ENCODE measurements at places on chromosomes 13 and 19.

- no peak for DNase-seq
Observed at GRCh38 chr19:49165111-49165750, 7.6 kb downstream of the TRPM4 start.

- DNase-seq, result no peak
Observed at GRCh38 chr19:40633207-40633606, 32.0 kb downstream of the LTBP4 start.

DNA sequence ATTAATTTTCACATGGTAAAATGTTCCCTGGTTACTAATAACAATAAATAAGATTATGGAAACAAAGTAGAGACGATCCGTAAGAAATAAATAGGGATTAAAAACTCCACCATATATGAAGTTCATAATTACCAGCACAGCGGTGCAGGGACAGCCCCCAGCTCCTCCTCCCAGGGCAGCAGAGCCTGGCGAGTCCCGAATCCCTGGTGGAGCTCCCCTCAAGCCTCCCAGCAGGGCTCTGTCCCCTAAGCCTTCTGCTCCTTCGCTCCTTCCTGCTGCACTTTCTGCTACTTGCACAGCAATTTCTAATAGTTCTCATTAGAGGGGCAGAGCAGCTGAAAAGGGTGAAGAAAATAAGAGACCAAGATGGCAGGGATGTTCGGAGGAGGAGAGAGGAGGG is 43.6 kb downstream of the RASA3 start:
- DNase-seq, result no peak

GRCh38 chr19:28615966-28616365 is 597.0 kb downstream of the UQCRFS1 start:
- no peak for DNase-seq

- DNase-seq, result no peak
Observed at GRCh38 chr13:29563941-29564340, 31.5 kb downstream of the SLC7A1 start.

DNA sequence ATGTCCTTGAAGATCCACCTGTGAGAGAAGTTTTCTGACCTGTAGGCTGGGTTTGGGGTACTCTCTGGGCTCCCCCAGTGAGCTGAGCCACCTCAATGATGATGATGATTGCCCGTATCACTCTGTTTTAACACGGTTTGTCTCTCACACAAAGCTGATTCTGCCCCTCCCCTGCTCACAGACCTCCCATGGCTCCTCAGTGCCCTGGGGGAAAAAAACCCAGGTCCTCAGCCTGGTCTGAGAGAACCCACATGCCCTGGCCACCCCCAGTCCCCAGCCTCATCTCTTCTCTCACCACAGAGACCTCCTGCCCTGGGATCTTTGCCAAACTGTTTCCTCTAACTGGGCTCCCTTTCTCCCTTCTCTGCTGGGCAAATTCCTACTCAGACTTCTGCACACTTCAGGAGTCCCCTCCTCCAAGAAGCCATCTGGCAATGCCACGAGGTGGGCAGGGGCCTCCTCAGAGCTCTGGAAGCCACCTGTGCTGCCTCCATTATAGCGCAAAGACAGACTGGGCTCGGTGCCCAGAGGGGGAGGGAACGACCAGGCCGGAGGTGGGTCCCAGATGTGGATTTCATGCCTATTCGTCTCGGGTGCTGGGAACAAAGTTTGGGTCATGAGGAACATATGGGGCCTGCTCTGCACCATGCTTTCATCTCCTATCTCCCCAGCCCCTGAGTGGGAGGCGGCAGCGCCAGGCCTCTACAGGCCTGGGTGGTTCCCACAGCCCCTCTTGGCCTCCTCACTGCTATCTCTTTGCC is 8.5 kb upstream of the CA11 start:
- no peak for DNase-seq

DNA sequence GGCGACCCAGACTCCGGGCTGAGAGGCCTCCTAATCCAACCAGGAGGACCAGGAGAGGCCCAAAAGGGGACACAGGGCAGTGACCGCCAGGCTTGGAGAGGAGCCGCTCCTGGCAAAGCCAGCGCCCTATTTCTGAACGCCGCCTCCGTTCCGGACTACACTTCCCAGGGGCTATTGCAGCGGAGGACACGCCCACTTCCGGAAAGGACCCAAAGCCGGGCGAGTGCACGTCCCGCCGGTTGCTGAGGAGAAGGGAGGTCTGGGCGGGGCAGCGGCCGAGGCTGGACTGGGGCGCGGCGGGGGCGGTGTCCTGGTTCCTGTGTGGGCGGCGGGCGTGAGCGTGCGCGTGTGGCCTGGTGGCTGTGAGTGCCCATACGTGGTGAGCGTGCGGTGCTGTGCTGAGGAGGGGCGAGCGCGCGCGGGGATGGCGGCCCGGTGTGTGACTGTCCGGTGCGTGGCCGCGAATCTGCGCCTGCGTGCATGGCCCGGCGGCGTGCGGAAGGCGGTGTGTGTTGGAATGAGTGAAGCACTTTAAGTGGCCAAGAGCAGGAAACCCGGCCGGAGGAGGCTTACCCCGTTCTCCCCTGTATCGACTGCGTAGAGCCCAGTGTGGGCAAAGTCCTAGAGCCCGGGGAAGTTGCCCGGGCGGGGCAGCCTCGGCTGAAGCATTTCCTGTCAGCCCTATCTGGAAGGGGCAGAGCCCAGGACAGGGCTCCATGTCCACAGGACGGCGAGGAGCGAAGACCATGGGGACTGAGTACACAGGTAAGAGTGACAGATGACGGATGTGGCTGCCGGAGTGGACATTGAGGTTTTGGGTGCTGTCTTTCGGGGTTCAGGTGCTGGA is at the start of gene ZNF470:
ZNF470 (plus strand) TSS at position 195 of the 847 bp plus-strand sequence. CDS start 2,844 bp downstream, outside the sequence.
- peak; percentile 91 for DNase-seq

DNA sequence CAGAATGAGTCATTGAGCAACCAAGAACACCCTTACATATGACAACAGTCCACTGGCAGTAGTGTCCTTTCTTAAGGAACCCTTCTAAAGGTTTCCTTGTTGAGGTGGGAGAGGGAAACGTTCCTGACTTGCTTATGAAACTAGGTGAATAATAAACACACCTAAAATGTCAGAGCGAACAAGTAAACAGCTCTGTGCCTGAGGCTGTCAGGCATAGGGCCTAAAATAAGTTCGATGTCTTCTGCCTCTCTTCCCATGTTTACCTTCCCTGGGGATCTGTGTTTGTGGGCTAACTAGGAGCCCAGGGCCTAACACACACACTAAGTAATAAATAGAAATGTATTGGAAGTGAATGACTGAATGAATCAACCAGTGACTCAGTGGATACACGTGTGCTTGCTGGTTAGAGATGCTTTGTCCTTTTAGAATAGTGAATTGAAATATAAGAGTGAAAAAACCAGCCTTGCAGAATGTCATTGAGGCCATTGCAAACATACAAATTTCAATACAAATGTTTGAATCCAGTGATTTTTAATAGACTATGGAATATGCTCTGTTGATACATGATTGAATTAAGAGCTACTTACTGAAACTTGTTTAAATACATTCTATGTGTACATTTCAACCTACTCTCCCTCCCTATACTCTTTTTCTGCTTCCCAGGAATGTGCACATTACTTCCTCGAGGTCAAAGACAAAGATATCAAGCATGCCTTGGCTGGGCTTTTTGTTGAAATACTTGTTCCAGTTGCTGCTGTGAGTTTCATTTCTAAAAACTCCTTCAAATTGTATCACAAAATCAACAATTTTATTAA is 102.9 kb downstream of the FRY start:
- DNase-seq, result no peak

GRCh38 chr13:111858571-111858970 is 208.4 kb upstream of the SOX1 start:
- DNase-seq, result no peak

- no peak for DNase-seq
Observed at GRCh38 chr13:40963927-40964326, 55.2 kb downstream of the ELF1 start.

GRCh38 chr19:51786646-51787494 is 8.1 kb upstream of the FPR3 start:
- DNase-seq, result no peak

- DNase-seq, result no peak
Observed at GRCh38 chr13:104641309-104641708, 1575.1 kb upstream of the SLC10A2 start.

GRCh38 chr19:13429563-13429962 is 76.7 kb downstream of the CACNA1A start:
- no peak for DNase-seq

DNA sequence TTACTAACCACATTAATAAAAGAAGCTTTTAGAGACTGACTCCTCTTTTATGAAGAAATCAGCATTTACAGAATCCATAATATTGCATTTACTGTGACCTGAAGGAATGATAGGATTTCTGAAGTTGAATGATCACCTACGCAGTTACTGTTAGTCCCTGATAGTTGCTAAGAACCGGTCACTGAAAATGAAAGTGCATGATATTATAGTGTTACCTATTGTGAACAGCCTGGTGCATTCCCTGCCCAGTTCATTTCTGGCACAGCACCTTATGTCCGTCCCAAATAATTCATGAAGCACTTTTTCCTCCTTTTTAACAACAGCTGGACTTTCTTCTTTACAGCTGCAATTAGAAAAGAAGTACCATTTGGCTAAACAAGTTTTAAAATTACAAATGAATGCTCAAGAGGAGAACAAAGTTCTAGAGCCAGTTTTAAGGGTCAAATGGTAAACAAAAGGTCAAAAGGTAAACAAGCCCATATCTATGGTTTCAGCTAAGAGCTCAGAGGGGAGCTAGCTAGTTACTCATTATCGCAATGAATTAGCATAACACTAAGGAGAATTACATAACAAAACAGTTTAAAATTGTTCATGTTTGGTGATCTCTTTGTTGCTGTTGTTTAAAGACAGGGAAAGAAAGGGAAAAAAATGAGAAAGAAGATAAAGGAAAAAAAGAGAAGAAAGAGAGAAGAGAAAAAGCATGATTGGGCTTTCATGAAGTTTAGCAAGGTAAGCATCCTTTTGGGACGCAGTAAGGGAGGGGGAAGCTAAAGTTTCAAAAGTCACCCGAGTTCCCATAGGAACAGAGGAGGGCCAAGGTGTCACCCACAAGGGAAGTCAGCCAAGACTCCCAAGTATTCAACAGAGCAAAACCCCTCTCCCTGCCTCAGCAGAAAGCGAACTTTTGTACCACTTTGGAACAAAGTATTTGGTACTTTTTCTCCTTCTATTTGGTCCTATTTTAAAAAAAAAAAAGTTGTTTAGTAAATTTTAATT is 50.2 kb downstream of the FLT3 start:
- DNase-seq, result no peak
